ENCODE measurements at places on chromosomes 11 and 22.

GRCh38 chr11:2271077-2271326, 614 bp upstream of the ASCL2 start:
- DNase-seq, result peak; percentile 27

GRCh38 chr11:72038491-72038890, 39.8 kb downstream of the IL18BP start:
- peak; percentile 31 for DNase-seq

DNA sequence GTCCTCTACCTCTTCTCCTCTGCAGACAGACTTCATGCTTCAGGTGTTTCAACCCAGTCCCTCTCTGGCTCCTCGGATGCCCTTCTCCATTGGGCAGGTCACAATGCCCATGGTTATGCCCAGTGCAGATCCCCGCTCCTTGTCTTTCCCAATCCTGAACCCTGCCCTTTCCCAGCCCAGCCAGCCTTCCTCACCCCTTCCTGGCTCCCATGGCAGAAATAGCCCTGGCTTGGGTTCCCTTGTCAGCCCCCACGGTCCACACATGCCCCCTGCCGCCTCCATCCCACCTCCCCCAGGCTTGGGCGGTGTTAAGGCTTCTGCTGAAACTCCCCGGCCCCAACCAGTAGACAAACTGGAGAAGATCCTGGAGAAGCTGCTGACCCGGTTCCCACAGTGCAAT, 9.3 kb upstream of the BACE1-AS start:
- no peak for DNase-seq

DNA sequence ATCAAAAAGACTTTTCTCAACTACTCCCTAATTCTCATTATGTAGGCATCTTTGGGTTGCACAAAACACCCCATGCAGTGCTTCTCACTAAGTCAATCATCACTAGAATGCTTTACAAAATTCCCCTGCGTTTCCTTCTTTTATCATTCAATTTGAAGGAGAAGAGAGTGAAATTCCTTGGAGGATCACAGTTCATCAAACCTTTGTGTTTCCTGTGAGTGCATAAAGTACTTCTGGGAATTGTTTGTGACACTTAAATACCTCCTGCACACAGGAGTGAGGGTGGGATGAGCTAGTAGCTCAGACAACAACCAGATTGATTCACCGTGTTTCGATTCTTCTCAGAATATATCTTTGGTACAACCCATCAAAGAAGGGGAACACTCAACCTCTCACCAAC, 3.7 kb upstream of the OR5AR1 start:
- DNase-seq, result no peak

GRCh38 chr11:88066090-88066489, 109.2 kb downstream of the RAB38 start:
- DNase-seq, result no peak
